Left ventricle myocardium inferior (tissue), 1 donor: ENCODE measurements at places on chromosomes 11 and 22. TPM values are rescaled to one million over a fixed set of nuclear protein-coding genes. Genes with fewer than 3 reads are reported as not detected.

The NAALADL1 gene
- total RNA-seq, result 4.8 TPM

The NKAPD1 gene
- total RNA-seq, result 7.6 TPM

DNA sequence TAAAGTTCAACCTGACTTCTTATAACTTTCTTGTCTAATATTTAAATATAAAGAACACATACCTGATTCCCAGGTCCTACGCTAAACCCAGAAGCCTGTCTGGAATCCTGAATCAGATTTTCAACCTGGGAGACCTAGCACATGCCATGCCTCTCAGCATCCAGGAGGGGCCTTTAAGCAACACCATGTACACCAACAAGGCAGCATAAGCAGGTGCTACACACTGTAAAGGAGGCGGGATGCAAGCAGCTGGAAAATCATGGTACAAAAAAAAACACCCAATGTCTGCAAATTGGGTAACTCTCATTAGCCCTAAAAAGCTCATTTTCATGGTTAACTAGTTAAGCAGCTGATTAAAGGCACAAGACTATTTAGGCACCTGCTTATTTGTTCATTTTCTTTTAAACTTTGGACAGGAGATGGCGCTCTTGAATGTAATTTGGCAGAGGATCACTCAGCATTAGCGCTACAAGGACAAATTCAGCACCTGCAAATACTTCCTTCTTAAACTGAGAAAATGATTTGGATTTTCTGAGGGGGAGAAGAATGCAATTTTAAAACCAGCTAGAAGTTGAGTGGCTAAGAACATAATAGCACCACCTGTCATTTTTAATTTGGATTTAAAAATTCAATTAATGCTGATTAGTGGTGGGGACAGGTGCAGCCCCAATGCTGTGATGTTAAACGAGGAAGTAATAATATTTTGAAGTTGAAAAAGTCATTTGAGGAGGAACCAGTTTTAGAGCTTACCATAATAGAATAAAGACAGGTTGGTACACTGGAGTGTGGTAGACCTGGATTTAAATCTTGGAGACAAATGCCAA lies 104.0 kb downstream of the FAR1 start:
- no peaks in the 10 kb centered on the region for H3K4me1 ChIP-seq
- H3K27me3 ChIP-seq, result peaks cover 73% of the 10 kb centered on the region
- no peak for DNase-seq
- H3K27ac ChIP-seq, result no peak overlapping the region
- H3K4me3 ChIP-seq, result no peak overlapping the region

GRCh38 chr11:131275580-131275979 lies 94.8 kb upstream of the NTM start:
- H3K27me3 ChIP-seq, result peaks cover 45% of the 10 kb centered on the region
- H3K27ac ChIP-seq, result no peak overlapping the region
- DNase-seq, result no peak
- H3K4me1 ChIP-seq, result no peaks in the 10 kb centered on the region
- H3K4me3 ChIP-seq, result no peak overlapping the region

- DNase-seq, result peak; percentile 92
- no peaks in the 10 kb centered on the region for H3K36me3 ChIP-seq
- peaks cover 57% of the 10 kb centered on the region for H3K27me3 ChIP-seq
- H3K27ac ChIP-seq, result peak within 1 kb of the TSS; percentile 84
- peaks cover 58% of the 10 kb centered on the region for H3K4me1 ChIP-seq
- H3K4me3 ChIP-seq, result peak within 1 kb of the TSS; percentile 66
Measured at GRCh38 chr11:69013009-69013951, at the start of gene MRGPRF. TSS of gene MRGPRF (minus strand) at chr11:69013246. CDS start at chr11:69009901, 3,345 bp downstream.

The PPP2R1B gene
- total RNA-seq, result 6.5 TPM

The MS4A12 gene
- total RNA-seq, result not detected

DNA sequence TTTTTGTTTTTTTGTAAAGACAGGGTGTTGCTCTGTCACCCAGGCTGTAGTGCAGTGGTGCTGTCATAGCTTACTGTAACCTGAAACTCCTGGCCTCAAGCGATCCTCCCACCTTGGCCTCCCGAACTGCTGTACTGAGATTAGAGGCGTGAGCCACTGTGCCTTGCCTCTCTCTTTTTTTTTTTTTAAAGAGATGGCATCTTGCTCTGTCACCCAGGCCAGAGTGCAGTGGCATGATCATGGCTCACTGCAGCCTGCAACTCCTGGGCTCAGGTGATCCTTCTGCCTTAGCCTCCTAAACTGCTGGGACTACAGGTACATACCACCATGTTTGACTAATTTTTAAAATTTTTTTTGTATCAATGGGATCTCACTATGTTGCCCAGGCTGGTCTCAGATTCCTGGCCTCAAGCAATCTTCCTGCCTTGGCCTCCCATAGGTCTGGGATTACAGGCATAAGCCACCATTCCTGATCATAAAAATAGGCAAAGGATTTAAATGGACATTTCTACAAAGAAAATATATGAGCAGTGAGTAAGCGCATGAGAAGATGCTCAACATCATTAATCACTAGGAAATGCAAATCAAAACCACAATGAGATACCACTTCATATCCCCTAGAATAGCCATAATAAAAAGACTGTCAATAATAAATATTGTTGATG lies 17.3 kb upstream of the CLNS1A start:
- no peak for DNase-seq
- H3K4me1 ChIP-seq, result no peaks in the 10 kb centered on the region
- H3K27me3 ChIP-seq, result no peaks in the 10 kb centered on the region
- H3K36me3 ChIP-seq, result no peaks in the 10 kb centered on the region
- H3K4me3 ChIP-seq, result no peak overlapping the region

DNA sequence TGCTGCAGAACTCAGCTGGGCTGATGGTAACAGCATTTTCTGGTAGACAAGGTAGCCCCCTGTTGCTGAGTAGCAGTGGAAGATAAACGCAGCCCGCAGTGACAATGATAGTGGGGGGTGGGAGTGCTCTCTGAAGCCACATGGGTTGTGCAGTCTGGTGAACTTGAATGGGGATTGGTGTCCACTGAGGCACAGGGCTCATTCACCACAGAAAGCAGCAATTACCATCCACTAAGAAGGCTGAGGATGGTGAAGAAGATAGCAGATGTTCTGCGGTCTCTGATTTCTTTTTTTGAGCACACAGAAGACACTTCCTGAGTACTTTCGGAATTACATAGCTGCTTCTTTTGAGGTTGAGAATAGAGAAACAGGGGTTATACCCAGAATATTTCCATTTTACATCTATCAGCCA lies 150.3 kb downstream of the LRRC4C start:
- no peak overlapping the region for H3K27ac ChIP-seq
- no peaks in the 10 kb centered on the region for H3K36me3 ChIP-seq
- no peaks in the 10 kb centered on the region for H3K4me1 ChIP-seq
- no peaks in the 10 kb centered on the region for H3K27me3 ChIP-seq
- no peak overlapping the region for H3K4me3 ChIP-seq

DNA sequence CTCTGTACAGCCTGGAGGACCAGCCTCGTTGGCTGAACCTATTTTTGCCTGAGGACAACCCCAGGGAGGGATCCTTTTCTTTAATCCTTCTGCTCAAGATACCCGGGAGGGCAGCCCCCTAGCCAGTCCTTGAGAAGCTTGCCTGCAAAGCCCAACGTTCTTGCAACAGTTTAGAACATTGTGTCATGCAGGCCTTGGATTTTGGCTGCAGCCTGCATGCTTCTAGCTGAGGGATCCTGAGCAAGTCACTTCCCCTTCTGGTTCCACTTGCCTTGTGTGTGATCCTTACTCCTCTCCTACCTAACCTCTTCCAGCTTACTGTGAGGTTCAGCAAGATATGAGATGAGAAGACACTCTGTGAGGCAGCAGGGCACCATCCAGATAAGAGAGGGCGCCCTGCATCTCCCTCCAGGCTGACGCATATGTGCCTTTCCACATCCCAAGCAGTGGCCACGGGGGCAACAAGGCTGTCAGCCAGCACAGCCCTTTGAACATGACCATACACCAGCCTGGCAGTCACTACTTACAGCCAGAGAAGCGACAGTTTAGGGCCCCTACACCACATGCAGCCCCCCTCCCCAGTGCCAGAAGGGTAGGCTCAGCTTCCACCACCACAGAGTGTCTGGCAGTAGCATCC lies 76.1 kb downstream of the C11orf58 start:
- no peak overlapping the region for H3K4me3 ChIP-seq
- H3K27ac ChIP-seq, result peak overlapping the region; percentile 17
- peaks cover 89% of the 10 kb centered on the region for H3K4me1 ChIP-seq
- H3K36me3 ChIP-seq, result peaks cover 14% of the 10 kb centered on the region

DNA sequence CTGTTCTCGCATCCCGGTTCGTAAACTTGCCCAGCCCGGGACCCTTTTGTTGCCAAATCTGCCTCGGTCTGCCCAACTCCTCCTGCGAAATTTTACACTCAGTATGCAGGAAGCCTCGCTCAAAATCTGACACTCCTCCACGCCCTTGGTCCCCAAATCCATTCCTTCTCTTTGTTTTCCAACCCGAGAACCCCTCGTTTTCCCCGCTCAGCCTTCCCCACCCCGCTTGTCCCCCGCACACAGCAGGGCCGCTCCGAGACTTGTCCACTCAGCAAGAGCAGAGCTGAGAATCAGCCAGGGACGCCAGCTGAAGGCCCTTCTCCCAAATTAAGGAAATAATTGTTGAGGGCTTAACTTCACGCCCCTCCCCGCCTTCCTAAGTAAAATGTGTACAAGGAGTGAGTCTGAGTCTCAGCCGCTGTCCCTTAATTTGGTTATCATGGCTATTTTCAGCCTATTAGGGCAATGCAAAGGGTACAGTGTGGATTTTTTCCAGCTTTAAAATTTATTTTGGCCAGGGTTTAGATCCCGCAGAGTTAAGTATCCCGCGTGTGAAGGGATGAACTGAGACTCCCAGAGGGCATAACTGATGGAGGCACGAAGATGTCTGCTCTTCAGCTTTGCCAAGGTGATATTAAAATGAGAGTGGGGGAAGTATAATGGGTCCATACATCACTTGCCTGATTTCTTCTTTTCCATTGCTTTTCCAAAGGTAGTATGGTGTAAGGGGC lies 581 bp upstream of the FBXO3 start:
- H3K27me3 ChIP-seq, result no peaks in the 10 kb centered on the region
- H3K36me3 ChIP-seq, result peaks cover 5% of the 10 kb centered on the region
- H3K27ac ChIP-seq, result peak overlapping the region; percentile 92
- peak overlapping the region; percentile 96 for H3K4me3 ChIP-seq

GRCh38 chr22:31613286-31613903 lies 48.6 kb downstream of the PISD start:
- H3K36me3 ChIP-seq, result peaks cover 10% of the 10 kb centered on the region
- H3K4me3 ChIP-seq, result no peak overlapping the region
- no peaks in the 10 kb centered on the region for H3K27me3 ChIP-seq
- H3K27ac ChIP-seq, result no peak overlapping the region
- H3K4me1 ChIP-seq, result peaks cover 37% of the 10 kb centered on the region
- DNase-seq, result no peak

- no peaks in the 10 kb centered on the region for H3K4me1 ChIP-seq
- no peaks in the 10 kb centered on the region for H3K36me3 ChIP-seq
- peak; percentile 65 for DNase-seq
- no peak overlapping the region for H3K4me3 ChIP-seq
- H3K27ac ChIP-seq, result no peak overlapping the region
- peaks cover 46% of the 10 kb centered on the region for H3K27me3 ChIP-seq
Measured at GRCh38 chr22:43388420-43388851, 23.4 kb upstream of the MPPED1 start.

The MMP12 gene
- not detected for total RNA-seq

- no peak for DNase-seq
- H3K27ac ChIP-seq, result no peak overlapping the region
- peaks cover 17% of the 10 kb centered on the region for H3K27me3 ChIP-seq
- H3K36me3 ChIP-seq, result no peaks in the 10 kb centered on the region
- H3K4me1 ChIP-seq, result peaks cover 17% of the 10 kb centered on the region
Measured at GRCh38 chr11:63494975-63495374, 4.0 kb upstream of the PLAAT5 start.

DNA sequence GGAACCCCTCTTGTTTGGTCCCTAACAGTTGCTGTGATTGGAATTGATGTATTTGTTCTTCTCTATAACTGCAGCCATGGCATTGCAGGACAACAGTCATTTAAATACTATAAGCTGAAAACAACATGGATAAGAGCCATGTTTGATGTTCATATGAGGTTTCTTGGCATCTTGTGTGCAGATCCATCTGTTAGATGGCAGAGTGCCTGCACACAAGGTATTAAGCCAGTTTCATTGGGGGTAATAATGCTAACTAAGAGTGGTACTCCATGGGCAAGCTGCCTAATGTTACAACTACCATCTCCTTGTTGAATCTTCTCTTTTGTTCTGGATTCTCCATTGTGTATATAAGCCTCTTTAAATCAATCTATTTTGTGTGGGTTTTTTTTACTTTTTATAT lies 206.0 kb upstream of the CHORDC1 start:
- H3K36me3 ChIP-seq, result no peaks in the 10 kb centered on the region
- no peak overlapping the region for H3K27ac ChIP-seq
- no peaks in the 10 kb centered on the region for H3K27me3 ChIP-seq
- no peak for DNase-seq
- H3K4me1 ChIP-seq, result peaks cover 3% of the 10 kb centered on the region
- no peak overlapping the region for H3K4me3 ChIP-seq

The SHISAL1 gene
- total RNA-seq, result 1.3 TPM

GRCh38 chr11:111932611-111932950 lies 4.6 kb upstream of the DIXDC1 start:
- no peaks in the 10 kb centered on the region for H3K27me3 ChIP-seq
- DNase-seq, result no peak
- H3K27ac ChIP-seq, result no peak overlapping the region
- H3K4me1 ChIP-seq, result peaks cover 33% of the 10 kb centered on the region
- no peak overlapping the region for H3K4me3 ChIP-seq

- no peak overlapping the region for H3K4me3 ChIP-seq
- H3K36me3 ChIP-seq, result no peaks in the 10 kb centered on the region
- no peaks in the 10 kb centered on the region for H3K4me1 ChIP-seq
- peaks cover 94% of the 10 kb centered on the region for H3K27me3 ChIP-seq
Measured at GRCh38 chr11:64474680-64475079, 115.7 kb downstream of the RPS6KA4 start.

DNA sequence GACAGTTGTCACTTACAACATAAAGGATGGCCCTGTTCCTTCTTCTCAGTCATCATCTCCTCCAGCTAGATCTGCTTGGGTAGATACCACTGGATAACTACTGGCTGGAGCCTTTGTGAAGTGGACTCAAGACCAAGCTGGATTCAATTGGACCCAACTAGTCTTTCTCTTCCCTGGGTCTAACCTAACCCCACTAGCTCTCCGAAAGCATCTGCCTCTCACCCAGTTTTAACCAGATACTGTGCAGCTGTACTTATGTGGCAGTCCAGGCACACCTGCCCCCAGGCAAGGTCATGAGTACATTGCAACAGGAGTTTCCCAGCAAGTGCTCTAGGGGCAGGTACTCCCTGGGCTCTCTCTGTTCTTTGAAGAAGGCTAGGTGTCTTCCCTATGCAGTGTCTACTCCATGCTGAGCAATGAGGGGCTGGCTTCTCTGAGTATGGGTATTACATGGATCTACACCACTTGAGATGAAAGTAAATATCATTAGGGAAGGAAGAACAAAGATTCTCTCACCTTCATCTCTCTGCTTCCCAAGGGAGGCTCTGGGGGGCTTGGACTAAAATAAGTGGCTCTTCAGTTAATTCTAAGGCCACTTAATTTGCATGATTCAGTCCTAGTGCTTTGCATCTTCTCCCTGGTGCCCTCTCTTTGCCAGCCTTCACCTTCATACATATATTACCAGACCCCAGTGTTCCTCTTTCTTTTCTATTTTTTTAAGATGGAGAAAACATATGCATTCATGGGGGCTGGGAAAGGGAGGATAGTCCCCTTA lies 236.1 kb downstream of the NXPE2 start:
- no peak overlapping the region for H3K4me3 ChIP-seq
- no peak for DNase-seq
- no peak overlapping the region for H3K27ac ChIP-seq

The PKDREJ gene
- 0.08 TPM for total RNA-seq
